ENCODE measurements at places on chromosomes 13 and 19. TPM values are rescaled to one million over a fixed set of nuclear protein-coding genes. Genes with fewer than 3 reads are reported as not detected.

SLC44A2 gene
- 24.2 TPM for total RNA-seq

F2RL3 gene
- total RNA-seq: 11.6 TPM

TUBB4A gene
- total RNA-seq: not detected

DNA sequence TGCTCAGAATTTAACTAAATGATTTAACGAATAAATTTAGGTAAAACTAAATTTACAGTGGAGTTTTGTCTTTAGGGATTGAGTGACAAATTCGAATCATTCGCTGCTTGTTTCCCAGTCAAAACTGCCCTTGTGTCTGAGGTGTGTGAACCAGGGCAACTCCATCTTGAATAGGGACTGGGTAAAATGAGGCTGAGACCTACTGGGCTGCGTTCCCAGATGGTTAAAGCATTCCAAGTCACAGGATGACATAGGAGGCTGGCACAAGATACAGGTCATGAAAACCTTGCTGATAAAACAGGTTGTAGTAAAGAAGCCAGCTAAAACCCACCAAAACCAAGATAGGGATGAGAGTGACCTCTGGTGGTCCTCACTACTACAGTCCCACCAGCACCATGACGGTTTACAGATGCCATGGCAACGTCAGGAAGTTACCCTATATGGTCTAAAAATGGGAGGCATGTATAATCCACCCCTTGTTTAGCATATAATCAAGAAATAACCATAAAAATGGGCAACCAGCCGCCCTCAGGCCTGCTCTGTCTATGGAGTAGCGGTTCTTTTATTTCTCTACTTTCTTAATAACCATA is 10.2 kb upstream of the ANKRD10 start:
- no peaks in the 10 kb centered on the region for H3K4me1 ChIP-seq
- no peaks in the 10 kb centered on the region for H3K36me3 ChIP-seq
- no peak overlapping the region for H3K27ac ChIP-seq
- no peak overlapping the region for H3K4me3 ChIP-seq
- DNase-seq: no peak

DNA sequence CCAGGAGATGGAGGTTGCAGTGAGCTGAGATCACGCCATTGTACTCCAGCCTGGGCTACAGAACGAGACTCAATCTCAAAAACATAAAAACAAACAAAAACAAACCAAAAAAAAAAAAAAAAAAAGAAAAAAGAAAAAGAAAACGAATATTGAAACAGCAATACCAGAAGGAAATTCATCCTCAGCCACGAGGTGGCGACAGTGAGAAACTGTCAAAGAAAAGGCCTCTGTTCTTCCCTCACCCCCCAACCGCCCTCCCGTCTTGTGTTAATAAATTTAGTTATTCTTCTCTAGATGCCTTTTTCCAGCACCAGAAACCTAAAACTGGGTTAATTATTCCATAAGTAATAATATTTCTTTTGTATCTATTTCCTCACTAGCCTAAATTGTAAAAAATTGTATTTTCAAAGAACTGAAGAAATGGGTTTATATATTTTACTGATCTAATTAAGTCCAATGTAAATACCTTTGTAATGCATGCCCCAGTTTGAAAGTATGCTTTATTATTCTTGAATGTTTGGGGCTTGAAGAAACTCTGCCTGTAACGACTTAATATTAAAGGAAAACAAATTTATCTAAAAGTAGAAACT is 38.6 kb downstream of the LIG4 start:
- no peaks in the 10 kb centered on the region for H3K27me3 ChIP-seq
- no peak overlapping the region for H3K27ac ChIP-seq
- no peaks in the 10 kb centered on the region for H3K4me1 ChIP-seq
- H3K4me3 ChIP-seq: no peak overlapping the region

GRCh38 chr19:5444431-5444830 is 10.8 kb upstream of the ZNRF4 start:
- H3K4me1 ChIP-seq: no peaks in the 10 kb centered on the region
- no peaks in the 10 kb centered on the region for H3K27me3 ChIP-seq
- no peaks in the 10 kb centered on the region for H3K36me3 ChIP-seq

- no peak overlapping the region for H3K4me3 ChIP-seq
- peak; percentile 45 for DNase-seq
- no peaks in the 10 kb centered on the region for H3K36me3 ChIP-seq
- no peaks in the 10 kb centered on the region for H3K4me1 ChIP-seq
Observed at GRCh38 chr13:91017031-91017668, 330.3 kb upstream of the MIR17HG start.

GRCh38 chr19:54659300-54659699 is 3.5 kb upstream of the LILRB4 start:
- H3K4me3 ChIP-seq: no peak overlapping the region
- no peaks in the 10 kb centered on the region for H3K27me3 ChIP-seq
- H3K36me3 ChIP-seq: no peaks in the 10 kb centered on the region
- no peaks in the 10 kb centered on the region for H3K4me1 ChIP-seq

All from Peyer's patch (tissue), 4 donors.